ENCODE measurements at places on chromosomes 12 and 14.

- DNase-seq: no peak
Measured at GRCh38 chr14:20970647-20970982, 15.3 kb downstream of the RNASE2 start.

DNA sequence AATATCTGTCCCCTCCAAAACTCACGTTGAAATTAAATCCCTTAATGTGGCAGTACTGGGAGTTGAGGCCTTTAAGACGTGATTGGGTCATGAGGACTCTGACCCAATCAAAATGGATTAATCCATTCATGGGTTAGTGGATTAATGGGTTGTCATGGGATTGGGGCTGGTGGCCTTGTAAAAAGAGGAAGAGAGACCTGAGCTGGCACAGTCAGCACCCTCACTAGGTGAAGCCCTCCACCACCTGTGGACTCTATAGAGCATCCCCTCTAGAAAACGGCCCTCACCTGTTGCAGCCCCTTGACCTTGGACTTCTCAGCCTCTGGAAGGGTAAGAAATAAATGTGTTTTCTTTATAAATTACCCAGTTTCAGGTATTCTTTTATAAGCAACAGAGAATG is 53.0 kb downstream of the SPRING1 start:
- DNase-seq: no peak

- no peak for DNase-seq
Measured at GRCh38 chr12:92012691-92013090, 133.0 kb downstream of the BTG1 start.

GRCh38 chr12:22257100-22257499 is 77.4 kb downstream of the ST8SIA1 start:
- no peak for DNase-seq

DNA sequence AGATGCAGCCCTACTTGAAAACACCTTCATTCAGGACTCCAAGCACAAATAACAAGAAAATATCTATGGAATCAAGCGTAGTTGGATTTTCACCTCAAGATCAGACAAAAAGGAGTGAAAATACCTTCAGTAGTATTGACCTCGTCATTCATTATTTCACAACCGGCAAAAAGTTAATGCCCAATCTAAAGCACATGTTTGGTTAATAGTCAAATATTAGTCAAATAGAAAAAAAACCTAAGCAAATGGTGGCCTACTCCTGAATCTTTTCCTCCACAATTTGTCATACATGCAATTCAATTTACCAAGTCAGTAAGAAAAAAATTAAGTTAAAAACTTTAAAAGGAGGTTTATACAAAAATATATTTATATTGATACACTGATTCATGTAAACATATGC is 50.0 kb downstream of the SLC38A4 start:
- no peak for DNase-seq

- no peak for DNase-seq
Measured at GRCh38 chr14:89330236-89331002, 86.6 kb downstream of the FOXN3 start.

Data from activated CD8-positive, alpha-beta memory T cell treated with anti-CD3 and anti-CD28 coated beads for 48 hours (primary cell).